ENCODE measurements at places on chromosomes 6 and 20. TPM values are rescaled to one million over a fixed set of nuclear protein-coding genes. Genes with fewer than 3 reads are reported as not detected.

GRCh38 chr6:37435816-37436215 is 2.8 kb downstream of the CMTR1 start:
- peak; percentile 22 for DNase-seq

DNA sequence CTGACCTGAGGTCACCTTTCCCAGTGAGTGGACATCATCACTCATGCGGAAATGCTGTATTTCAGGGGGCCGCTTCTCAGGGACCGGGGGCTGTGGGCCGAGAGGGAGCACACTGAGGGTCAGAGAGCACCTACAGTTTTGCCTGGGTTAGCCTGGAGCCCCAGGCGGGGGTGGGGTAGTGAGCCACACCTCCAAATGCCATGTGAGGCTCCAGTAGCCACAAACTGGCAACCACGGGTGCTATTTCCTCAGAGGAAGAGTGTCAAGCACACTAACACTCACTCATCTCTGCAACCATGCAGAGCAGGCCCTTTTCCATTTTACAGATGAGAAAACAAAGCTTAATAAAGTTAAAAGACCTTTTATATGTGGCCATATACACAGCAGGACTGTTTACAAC is 4.7 kb downstream of the EHMT2 start:
- DNase-seq, result no peak

DNA sequence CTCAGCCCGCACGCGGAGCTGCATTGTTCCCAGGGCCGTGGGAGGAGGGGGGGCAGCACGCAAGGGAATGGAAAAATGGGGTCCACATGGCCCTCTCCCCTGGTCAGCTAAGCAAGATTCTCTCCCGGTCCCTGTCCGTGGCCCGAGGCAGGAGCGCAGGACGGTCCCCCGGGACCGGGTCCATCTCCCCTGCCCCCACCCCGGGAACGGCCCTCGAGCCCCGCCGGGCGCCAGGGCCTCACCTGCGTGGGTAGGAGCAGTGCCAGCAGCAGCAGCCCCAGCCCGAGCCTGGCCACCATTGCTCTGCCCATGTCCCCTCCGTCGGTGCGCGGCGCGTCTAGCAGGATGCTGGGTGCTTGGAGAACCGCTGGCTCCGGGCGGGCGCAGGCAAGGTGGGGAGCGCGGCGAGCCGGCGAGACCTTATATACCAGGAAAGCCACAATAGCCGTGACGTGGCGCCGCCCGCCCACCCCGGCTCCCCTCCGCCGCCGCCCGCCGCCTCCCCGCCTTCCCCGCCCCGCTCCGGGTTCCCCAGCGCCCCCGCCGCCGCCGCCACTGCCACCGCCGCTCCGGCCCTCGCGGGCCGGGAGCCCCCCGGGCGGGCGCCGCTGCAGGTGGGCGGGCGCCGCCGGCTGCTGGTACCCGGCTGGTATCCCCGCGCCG is at the start of gene CD24:
Gene CD24 (minus strand): TSS at position 394 of the 663 bp plus-strand sequence. CDS start 83 bp downstream, at position 311.
- DNase-seq, result no peak

The STK38 gene
- total RNA-seq, result 9.5 TPM

DNA sequence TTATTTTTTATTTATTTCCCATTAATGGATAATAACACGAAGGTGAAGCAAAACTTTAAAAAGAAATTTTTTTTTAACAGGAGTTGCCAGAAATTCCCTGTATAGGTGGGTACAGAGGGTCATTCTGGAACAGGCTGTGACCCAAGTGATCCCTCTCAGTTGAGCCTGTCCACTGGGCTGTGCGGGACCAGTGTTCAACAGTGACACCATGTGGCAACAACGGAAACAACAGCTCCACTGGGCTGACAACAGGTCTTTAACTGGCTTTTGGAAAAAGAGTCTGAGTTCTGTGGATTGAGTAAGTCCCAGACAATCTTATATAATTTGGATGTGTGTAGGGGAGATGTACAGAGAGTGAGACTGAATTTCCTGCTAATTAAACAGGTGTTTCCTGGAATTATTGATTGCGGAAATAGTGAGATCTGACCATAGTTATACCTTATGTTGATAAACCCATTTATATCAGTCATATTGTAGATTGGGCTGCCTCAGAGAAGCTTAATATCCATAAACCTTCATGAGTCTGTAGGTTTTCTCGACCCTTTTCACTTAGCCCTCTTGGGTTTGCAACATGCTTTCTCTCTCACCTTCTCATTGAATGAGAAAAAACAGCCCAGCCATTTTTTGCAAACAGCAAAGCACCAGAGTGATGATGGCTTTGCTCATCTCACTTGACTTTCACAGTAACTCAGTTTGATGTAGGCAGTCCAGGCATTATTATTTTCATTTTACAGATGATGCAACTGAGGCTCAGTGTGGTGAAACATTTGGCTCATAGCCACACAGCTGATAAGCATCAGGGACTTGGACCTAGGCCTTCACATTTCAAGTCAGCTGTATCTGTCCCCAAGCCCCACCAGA is 17.5 kb downstream of the KIAA1755 start:
- peak; percentile 23 for DNase-seq

DNA sequence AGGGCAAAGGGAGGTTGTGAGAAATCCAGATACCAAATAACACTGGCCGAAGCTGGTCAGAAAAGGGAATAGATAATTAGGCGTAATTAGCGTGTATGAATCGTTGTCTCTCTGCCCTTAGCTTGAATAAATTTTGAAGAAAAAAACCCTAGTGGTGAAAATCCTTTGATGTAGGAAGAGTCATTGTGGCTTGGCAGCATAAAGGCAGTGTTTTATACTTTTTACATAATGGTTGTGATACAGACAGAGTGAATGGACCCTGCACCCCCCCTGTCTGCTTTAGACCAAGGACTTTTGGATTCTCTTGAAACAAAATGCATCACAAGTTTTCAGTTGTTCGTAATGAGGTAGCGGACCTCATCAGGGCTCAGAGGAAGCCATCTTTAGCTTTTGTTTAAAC is 126.5 kb downstream of the AFG1L start:
- no peak for DNase-seq

DNA sequence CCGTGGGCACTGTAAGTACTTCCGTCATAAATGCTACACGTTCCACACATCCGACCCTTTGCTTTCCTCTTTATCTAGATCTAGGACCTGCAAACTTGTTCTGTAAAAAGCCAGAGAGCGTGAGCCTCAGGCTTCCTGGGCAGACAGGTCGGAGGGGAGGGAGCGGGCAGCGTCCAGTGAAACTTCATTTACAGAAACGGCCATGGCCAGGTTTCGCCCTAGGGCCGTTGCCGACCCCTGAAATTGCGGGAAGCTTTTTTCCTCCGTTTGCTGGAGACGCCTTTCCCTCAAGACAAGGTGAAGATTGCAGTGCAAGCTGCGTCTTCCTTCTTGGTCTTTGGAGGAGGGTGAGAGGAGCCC is 155.4 kb downstream of the DLL1 start:
- DNase-seq, result no peak

The AGER gene
- total RNA-seq, result 0.22 TPM

- no peak for DNase-seq
Measured at GRCh38 chr6:1851681-1852456, 242.2 kb downstream of the FOXC1 start.

DNA sequence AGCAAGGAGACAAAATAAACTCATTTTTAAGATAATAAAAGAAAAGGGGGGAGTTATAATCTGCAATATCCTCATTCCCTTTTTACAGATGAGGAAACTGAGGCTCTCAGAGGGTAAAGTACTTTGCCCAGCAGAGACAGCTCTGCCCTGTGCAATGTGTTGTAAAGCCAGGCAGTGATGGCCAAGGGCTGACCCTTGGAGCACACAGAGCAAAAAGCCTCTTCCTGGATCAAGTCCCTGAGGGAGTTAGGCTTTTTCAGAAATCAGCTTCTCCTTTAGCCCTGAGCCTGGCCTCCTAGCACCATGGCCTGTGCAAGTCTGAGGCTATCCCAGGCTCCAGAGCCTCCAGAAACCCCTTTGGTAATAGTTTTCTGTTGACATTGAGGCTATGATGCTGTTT is 234.8 kb downstream of the PHACTR1 start:
- DNase-seq, result no peak

The C6orf141 gene
- total RNA-seq, result 61.3 TPM

The PMEPA1 gene
- 1.3 TPM for total RNA-seq

The BEND3 gene
- total RNA-seq, result 1.3 TPM

DNA sequence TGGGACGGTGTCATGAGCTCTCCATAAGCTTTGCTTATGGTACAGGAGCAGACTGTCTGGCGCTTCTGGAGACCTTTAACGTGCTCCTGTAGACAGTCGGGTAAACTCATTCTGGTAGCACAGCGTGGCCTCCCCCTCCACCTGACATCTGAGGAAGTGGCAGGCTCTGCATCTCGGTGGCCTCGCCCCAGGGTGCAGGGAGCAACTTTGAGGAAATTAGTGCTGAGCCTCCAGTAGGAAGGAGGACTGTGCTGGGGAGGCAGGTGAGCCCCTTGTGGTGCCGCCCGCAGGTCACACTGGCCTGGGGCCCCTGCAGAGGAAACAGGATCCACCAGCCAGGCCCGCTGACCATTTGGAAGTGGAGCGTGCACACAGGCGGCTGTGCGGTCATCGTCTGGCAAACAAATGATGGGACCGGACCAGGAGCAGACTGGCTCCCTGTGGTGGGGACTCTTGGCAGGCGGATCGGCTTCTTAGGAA is 57.9 kb downstream of the SYNJ2 start:
- peak; percentile 54 for DNase-seq

GRCh38 chr6:1296079-1296478 is 15.8 kb upstream of the FOXQ1 start:
- DNase-seq, result no peak

DNA sequence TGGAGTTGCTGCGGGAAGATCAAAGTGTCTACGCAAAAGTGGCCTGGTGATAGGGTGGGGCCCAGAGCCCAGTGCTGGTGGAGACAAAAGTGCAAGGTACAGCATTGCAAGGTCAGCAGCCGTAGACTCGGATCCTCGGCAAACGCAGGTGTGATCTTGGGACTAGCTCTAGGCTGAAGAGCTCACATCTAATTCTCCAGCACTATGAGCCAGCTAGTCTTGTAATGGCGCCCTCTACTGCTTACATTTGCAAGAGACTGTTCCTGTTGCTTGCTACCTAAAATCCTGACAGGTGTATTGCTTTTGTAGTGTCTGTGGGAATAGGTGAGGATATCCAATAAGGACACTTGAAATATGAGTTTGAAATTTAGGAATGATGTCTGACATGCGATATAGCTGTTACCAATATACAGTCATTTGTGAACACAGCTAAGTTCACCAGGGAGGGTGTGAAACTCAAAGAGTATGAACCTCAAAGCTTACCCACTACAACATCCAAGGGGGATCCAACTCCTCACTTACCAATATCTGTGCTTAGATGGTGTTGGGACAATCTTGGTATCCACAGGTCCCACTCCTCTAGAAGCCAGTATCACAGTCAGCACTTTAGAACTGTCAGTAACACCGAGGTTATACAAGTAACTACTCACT is 58.4 kb downstream of the PDE7B start:
- DNase-seq, result peak; percentile 67

Measured in lung microvascular endothelial cell (primary cell).